ENCODE measurements at places on chromosomes 2 and 18.

GRCh38 chr2:69624611-69625010 lies 18.9 kb downstream of the AAK1 start:
- DNase-seq: no peak

DNA sequence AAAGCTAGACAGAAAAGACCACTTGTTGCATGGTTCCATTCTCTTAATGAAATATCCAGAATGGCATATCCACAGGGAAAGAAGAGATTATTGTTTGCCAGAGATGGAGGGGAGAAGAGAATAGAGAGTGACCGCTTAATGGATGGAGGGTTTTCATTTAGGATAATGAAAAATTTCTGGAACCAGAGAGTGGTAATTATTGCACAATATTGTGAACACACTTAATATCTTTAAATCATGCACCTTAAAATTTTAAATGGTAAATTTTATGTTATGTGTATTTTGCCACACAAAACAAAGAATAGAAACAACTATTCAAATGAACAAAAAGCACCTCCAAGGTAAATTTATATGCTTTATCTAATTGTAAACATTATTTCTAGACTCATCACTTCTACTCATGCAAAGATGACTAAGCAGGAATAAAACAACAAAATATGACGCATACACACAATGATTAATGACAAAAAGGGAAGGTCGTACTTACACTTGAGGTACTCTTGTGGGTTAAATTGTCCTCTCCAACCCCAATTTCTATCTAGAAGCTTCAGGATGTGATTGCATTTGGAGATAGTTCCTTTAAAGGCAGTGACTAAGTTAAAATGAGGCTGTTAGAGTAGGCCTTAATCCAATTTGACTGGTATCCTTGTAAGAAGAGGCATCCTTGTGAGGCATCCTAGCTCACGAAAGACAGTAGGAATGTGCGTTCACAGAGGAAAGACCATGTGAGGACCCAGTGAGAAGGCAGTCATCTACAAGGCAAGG lies 18.7 kb upstream of the DHRS9 start:
- DNase-seq: no peak

DNA sequence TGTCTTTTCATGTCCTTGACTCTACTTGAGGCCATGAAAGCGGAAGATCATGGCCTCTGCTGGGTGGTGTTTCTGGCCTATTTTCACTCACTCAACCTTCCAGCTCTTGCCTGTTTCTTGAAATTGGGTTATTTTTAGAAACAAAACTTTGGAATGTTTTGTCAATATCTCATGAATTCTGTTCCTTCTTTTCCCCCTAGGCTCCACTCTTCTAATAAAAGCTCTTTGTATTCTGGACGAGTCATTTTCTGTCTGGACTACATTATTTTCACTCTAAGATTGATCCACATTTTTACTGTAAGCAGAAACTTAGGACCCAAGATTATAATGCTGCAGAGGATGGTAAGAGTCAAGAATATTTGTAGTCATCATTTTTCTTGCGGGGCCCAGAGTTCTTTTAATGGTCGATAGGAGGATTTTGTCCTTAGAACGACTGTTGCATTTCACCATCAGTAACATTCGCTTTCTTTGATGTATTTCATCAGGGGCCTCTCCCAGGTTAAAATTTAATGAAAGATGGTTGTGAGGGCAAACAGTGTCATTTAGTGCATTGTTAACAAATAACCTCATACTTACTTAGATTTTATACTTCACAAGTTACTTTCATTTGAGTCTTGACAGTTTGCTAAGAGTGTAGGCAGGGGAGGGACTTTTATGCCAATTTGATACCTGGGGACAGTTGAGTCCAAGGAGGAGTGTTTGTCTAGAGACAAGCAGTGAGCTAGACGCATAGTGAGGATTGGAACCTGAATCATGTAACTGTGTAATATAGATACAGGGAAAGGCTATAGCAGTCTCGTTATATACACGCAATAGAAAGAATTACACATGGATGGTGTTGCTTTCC lies 64.6 kb downstream of the TRPM8 start:
- no peak for DNase-seq

DNA sequence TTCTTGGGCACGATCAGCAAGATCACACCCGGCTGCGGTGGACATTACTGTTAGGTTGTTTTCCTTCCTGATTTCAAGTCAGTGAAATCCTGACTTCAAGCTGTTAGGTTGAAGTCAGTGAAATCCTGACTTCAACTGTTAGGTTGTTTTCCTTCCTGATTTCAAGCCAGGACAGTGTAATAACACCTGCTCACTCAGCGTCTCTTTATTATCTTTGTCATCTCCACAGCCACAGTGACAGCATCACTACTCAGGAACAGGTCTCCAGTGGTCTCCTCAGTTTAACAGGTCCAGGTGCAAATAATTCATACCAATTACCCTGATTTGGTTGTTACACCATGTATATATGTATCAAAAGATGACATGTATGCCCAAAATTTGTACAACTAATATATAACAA lies 208.1 kb upstream of the REG3G start:
- no peak for DNase-seq

DNA sequence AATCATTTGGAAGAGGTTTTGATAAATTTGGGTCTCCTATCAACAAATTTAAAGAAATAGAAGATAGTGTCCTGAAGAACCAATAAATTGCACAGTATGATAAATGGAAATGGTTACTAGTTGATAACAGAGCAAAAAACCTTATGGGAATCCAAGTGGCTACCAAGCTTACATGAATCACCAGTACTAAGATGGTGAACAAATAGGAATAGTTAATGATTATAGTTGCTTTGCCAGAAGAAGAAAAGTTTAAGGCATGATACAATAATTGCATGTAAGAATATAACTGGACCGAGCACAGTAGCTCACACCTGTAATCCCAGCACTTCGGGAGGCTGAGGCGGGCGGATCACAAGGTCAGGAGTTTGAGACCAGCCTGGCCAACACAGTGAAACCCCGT lies 19.6 kb upstream of the INO80D start:
- DNase-seq: no peak

DNA sequence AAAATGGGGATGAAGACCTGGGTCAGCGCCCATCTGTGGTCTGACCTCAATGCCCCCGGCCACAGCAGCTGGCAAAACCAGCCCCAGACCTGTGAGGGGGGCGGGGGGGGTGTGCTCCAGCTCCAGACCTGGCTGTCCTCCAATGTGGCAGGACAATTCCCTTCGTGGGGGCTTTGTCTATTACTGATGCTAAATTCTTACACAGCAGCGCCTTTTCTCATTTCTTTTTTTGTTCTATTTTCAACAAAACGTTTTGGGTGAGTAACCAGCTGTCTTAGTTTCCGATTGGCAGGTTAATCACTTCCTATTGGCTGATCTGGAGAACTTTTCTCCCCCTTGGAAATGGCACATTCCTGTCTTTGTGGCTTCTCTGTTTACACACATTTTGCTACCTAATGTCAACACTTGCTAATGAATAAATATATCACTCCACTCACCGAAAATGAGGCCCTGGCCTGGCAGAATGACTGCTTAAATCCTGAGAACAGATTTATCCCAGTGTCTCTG lies 4.4 kb downstream of the SMAD7 start:
- DNase-seq: no peak

- no peak for DNase-seq
These were observed 1.5 kb upstream of the BCL2L11 start for GRCh38 chr2:111118981-111119821.

DNA sequence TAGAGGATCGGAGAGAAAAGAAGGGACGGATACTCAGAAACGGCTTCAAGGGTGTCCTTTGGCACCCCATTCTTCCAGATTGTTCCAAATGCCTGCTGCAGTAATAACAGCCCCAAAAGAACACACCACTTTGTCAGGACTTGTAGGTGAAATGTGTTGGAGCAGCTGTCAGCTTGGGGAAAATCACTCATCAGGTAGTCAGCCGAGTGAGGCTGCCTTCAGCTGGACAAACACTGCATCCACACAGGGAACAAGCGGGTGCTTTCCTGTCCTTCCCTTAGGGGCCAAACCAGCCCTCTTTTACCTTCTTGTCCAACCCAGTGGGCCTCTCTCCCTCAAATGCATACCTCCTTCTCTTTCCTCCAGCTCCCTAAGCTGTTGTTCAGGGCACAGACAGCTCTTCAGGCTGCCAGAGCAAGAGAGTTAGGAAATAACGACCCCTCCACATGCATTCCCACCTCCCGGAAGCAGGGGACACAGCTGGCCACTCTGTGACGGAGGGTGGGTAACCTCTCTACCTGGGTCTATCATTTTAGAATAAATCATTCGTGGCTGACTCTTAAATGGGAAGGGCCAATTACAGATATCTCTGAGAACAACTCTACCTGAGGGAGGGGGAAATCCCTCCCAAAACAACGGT lies 48.1 kb downstream of the BCL11A start:
- DNase-seq: no peak

- no peak for DNase-seq
These were observed 492.3 kb downstream of the NYAP2 start for GRCh38 chr2:225891771-225892170.

DNA sequence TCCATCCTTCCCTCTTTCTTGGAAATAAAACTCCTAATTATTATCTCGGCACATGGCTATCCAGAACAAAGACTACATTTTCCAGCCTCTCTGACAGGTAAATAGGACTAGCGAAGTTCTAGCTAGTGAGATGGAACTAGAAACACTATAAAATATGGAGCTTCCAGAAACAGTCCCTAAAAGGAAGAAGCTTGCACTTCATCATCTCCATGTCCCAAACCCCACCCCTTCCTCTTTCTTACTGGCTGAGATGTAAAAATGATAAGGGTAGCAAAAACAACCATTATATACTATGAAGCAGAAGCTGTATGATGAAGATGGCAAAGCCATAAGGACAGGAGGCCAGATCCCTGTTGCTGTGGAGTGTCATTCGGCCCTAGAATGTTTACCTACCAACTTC lies 11.7 kb upstream of the ACTR2 start:
- DNase-seq: no peak

DNA sequence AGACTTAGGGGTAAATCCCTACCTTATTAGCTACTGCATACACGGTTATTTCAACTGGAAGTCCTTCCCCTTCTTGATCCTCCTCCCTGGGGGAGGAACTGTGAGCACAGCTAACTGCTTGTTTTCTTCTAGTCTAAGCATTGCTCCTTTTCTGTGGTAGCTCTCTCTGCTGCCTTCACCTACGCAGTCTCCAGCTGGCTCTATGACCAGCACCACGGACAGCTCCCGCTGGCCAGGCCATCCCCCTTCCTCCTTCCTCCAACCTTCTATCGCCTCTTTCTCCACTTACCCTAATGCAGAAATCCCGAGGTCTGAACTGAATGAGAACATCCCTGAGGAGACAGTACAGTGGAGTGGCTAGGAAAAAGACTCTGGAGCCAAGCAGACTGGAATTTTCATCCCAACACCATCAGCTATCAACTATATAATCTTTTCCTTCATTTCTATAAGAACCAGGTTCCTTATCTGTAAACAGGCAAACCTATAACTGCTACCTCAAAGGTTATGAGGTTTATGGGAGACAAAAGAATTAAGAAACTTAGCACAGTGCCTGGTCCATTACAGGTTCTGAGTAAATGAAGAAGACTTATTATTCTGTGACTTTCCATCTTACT lies 4.7 kb upstream of the CFAP65 start:
- no peak for DNase-seq

- DNase-seq: no peak
These were observed 37.2 kb upstream of the SLC35G4 start for GRCh38 chr18:11572201-11572600.

GRCh38 chr2:171882089-171882769 lies 11.8 kb downstream of the SLC25A12 start:
- no peak for DNase-seq

DNA sequence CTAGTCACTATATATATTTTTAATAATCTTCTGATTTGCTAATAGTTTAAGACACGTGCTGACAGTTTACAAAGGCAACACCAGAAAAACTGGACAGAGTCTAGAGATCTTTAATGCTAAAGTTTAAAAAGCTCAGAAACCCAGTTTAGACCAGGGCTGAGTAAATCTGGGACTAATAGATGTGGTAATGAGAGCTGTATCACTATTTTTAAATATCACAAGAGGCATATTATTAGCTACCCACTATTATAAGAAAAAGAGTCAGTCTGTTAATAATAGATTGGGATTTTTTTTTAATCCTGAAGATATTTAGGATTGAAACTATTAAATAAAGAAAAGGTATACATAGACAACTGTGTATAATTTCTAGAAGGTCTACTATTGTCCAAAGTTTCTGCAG lies 299.9 kb downstream of the ZEB2 start:
- no peak for DNase-seq

DNA sequence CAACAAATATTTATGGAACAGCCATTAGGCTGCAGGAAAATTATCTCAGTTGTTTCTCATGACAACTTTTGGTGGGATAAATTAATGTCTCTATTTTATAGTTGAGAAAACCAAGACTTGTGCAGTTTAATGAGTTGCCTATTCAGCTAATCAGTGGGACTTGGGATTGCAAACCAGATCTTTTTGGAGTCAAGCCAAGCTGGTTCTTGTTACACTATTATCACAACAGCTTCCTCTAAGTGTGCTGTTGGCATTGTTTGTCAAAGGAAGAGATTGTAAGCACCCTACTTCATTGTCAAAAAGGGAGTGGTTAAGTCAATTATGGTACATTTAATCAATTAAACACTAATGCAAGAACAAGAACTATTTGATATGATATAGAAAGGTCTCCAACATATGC lies 119.2 kb downstream of the PAX3 start:
- no peak for DNase-seq

- no peak for DNase-seq
These were observed 15.0 kb upstream of the TTR start for GRCh38 chr18:31576670-31577069.

DNA sequence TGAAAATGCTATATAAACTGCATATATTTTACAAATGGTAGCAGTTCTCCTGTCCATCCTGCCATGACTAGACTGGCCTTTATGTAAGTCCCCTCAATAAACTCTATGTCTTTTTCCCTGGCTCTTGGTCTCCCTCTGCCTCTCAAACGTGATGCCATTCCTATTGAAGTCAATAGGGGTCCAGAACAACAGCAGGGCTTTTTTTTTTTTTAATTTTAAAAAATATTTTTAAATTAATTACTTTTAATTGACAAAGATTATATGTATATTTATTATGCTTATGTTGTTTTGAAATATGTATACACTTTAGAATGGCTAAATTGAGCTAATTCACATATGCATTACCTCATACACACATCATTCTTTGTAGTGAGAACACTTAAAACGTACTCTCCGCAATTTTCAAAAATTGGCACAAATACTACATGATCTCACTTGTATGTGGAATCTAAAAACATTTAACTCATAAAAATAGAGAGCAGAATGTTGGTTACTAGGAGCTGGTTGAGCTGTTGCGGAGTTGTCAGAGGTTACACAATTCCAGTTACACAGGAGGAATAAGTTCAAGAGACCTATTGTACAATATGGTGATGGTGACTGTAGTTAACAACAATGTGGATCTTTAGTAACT lies 123.1 kb downstream of the LRRTM4 start:
- DNase-seq: no peak

GRCh38 chr2:212854771-212855170 lies 296.6 kb downstream of the IKZF2 start:
- DNase-seq: no peak

DNA sequence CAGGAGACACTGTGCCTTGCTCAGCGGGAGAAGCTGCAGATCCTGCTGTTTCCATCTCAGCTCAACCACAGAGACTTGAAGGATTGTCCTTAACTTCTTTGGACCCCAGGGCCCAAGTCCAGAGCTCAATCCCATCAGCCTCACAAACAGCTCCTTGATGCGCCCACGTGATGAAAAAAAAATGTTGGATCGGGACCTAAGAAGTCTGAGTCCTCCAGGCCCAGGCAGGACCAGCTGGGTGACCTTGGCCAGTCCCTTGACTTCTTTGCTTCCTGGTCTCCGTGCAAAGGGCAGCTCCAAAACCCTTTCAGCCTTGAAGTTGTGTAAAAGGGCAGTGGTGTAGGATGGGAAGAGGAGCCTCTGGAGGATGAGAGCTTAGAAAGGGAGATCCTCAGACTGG lies 175.5 kb downstream of the ZFP36L2 start:
- no peak for DNase-seq

All from GM12892 (cell line).